ENCODE measurements at places on chromosomes 5 and 9. TPM values are rescaled to one million over a fixed set of nuclear protein-coding genes. Genes with fewer than 3 reads are reported as not detected.

GRCh38 chr5:41057231-41057630 is 13.9 kb downstream of the MROH2B start:
- DNase-seq, result no peak

- DNase-seq, result no peak
Measured at GRCh38 chr9:109940561-109940960, 160.6 kb downstream of the PALM2AKAP2 start.

DNA sequence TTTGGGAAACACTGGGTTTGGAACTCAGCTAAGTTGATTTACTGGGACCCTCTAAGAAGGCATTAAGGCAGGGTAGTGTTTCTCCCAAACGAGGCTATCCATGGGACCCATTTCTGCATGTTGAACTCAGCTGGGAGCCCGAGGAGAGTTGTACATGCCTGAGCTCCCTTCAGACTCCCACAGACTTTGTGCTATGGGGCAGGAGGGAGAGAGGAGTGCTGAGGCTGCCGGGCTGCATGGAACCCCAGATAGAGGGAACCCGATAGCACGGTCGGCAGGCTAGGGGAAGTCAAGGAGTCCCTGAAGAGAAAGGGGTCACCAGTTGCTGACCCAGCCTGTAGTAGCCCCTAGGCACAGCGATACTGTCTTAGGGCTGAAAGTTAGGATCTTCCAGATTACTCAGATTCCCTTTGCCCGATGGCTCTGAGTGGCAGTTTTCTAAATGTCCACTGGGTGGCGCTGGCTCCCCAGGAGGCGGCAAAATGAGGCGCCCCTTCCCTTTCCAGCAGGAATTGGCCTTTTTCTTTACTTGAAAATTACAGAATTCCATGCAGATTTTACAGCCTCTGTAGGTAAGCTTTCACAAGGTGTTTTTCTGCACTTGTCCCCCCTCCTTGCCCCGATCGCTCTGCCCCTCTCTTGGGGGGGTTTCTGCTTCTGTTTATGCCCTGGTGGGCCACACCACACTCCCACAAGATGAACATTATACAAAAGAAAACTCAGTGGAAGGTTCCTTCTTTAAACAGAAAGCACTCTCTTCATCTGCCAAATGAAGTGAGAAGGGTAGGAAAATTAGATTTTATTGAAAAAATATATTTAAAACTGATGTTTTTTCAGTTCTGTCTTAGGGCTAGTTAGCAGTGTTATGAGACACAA is 17.8 kb downstream of the NANS start:
- DNase-seq, result peak; percentile 82

DNA sequence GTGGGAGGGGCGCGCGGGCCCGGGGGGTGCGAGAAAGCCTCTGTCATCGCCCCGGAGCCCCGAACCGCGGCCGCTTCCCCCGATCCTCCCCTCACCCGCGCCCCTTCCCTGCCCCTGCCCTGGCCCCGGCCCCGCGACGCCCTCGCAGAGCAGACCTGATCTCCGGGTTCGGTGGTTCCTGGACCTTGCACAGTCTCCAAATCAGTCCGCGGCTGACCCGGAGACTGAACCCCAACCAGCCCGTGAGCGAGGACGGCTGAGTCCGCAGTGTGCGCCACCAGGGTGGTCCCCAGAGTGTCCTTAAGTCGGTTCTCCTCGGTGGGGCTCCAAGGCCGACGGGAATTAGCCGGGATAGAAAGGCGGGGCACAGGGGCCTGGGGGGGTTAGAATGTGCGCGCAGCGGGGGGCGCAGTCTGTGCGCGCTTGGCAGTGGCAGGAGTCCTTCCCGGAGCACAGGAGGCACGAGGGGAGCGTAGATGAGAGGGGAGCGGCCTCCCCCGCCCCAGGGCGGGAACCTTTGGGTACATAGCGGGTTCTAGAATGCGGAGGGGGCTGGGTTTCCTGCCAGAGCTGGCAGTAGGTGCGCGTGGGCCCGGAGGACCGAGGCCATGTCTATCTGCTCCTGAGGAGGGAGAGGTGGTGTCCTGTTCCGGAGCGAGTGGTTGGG is 779 bp downstream of the PKN3 start:
- DNase-seq, result peak; percentile 84

GRCh38 chr5:127061956-127062355 is 11.3 kb downstream of the C5orf63 start:
- no peak for DNase-seq

Gene CA9
- total RNA-seq, result 3.2 TPM
